ENCODE measurements at places on chromosomes 6 and 20.
A peak's percentile ranks its signal among the peaks of the same experiment; 100 is the strongest.

DNA sequence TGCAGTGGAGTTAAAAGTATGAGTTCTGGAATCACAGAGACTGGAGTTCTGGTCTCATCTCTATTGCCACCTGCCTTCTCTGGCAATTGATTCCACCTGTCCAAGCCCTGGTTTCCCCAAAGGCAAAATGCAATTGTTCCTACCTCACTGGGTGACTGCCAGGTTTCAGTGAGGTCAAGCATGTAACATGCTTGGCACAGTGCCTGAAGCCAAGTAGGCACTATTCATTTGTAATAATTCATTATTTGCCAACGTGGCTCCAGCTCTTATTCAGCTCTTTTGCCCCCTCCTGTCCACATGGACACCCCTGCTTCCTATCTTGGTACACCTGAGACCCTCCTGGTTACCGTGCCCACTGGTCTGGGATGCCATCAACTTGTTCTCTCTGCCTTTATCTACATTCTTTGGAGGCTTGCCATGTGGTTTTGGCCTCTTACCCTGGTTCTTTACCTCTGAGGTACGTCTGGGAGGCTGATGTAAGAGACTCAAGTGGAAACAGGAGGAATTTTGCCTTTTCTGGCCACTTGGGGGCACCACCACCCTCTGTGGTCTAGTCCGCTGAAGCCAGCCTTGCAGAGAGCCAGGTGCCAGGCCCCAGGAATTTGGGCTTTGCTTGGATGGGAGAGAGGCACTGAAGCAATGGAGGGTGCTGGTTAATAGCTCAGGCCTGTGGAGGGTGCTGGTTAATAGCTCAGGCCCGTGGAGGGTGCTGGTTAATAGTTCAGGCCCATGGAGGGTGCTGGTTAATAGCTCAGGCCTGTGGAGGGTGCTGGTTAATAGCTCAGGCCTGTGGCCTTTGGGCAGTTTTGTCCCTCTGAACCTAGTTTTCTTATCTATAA lies 1.7 kb downstream of the KCNK15 start:
- peak; percentile 89 for DNase-seq

GRCh38 chr6:127918506-127919427 lies 17.9 kb upstream of the THEMIS start:
- no peak for DNase-seq

DNA sequence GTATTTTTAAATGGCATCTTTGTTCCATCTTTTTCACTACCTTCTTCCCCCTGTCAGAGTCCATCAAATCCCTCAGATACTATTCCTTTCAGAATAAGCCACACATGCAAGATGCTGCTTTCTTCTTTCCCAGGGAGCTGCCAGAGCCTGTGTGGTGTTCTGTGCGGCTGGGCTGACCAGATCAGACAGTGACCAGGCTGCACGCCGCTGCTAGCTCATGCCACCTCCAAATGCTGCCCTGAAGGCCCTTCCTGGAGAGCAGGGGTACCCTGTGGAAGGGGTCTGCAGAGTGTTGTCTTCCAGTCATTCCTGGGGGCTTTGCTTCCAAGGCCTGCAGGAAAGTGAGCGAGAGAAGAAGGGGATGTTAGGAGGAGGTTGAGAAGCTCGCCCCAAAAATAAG lies 179.1 kb upstream of the SUPT3H start:
- no peak for DNase-seq

- DNase-seq = no peak
These were observed 13.9 kb upstream of the KLHL31 start for GRCh38 chr6:53679446-53679933.

- DNase-seq = no peak
These were observed 5.9 kb downstream of the CD2AP start for GRCh38 chr6:47483516-47483852.

DNA sequence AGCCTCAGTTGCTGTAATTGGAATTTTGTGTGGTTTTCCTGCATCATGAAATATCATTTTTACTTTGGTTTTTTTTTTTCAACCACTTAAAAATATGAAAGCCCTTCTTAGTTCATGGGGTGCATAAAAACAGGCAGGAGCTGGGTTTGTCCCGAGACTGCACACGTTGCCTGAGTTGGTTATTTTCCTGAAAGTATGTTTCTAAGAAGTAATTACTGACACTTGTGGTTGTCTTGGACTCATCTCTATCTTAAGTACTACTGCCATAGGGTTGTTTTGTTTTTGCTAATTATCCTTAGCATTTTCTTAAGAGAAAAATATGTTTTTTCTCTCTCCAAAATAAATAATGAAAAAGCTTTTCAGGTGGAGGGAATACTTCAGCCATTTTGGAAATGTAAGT lies 40.1 kb downstream of the FAM120B start:
- DNase-seq = no peak

DNA sequence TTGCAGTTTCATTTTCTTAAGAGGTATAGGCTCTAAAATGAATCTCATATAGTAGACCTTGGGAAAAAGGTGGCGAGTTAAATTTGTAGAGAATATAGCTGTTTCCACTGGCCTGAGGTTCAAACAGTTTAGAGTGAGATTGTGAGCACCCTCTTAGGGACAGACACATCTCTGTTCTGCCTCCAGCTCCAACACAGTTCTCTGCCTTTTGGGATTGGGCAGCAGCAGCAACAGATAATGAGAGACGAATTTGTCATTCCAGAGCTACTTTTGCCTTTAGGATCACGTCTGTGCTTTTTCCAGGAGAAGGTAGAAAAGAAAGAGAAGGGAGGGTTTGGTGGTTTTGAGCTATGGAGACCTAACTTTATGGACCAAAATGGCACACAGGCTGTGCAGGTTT lies 289.4 kb downstream of the PRL start:
- DNase-seq = no peak

- DNase-seq = no peak
These were observed 12.1 kb upstream of the MLN start for GRCh38 chr6:33815854-33816253.

GRCh38 chr6:128266946-128267345 lies 253.5 kb downstream of the PTPRK start:
- DNase-seq = no peak

DNA sequence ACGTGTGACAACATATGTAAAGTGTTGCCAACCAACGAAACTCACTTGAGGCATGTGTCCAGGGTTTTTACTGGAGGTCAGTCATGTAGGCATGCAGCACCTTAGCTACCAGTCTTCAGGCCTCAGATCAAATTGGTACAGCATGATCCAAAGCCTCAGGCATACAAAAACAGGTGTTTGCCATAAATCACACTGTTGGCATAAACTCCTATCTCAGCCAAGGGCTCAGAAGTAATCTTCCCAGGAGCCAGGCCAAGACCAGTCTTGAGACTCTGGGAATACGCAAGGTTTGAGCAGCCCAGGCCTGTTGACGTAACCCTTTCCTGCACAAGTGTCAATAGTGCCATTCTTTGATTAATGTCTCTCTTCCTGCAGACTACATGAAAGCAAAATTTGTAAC lies 163.5 kb downstream of the PRL start:
- no peak for DNase-seq

DNA sequence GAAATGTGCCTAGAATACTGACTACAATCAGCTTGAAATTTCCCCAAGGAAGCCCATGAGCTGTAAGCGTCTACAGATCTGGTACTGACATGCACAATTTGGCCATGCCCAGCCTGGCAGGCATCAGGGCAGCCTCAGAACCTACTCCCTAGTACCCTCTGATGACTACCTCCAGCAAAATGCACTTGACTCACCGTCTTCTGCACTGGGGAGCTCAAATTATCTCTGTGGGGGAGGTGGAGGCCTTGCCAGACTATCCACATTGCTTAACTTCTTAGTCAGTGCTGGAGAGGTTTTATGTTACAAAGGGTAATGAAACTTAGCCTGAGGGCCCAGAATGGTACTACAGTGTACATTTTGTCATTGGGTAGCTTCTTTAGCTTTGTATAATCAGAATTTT lies 126.0 kb upstream of the ADGRF1 start:
- no peak for DNase-seq

Data from mucosa of gallbladder (tissue), 1 donor.